ENCODE measurements at places on chromosomes 4 and X.
A peak's percentile ranks its signal among the peaks of the same experiment; 100 is the strongest.

DNA sequence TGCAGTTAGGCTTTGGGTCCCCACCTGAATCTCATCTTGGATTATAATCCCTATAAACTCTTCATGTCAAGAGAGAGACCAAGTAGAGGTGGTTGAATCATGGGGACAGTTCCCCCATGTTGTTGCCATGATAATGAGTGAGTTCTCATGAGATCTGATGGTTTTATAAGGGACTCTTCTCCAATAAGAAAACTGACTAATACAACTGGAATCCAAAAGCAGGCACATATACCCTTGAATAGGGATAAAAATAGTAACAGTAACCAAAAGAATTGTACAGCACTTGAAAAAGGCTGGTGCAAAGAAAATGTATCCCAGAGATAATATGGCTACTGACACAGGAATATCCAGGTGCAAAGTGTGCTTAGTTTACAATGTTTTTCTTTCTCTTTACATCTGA is 351.5 kb upstream of the MAD2L1 start:
- no peak for DNase-seq

- DNase-seq: no peak
These were observed 18.6 kb downstream of the MAP3K15 start for GRCh38 chrX:19496711-19497110.

DNA sequence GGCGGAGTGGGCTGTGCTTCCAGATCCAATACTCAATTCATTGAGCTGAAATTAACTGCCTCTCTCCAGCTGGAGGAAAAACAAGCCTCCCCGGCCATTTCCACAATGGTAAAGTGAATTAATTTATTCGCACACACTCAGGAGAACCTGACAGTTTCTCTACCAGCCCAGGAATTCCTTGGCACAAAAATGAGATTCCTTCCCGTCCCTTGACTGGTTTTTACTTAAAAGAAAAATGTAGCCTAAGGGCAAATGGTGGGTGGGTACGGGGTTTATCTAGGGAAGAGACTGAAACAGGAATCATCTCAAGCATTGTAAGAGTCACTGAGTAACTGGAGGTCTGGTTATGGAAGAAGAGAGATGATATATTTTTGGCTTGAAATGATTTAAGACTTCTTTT is 102.7 kb downstream of the VCX3A start:
- DNase-seq: no peak

DNA sequence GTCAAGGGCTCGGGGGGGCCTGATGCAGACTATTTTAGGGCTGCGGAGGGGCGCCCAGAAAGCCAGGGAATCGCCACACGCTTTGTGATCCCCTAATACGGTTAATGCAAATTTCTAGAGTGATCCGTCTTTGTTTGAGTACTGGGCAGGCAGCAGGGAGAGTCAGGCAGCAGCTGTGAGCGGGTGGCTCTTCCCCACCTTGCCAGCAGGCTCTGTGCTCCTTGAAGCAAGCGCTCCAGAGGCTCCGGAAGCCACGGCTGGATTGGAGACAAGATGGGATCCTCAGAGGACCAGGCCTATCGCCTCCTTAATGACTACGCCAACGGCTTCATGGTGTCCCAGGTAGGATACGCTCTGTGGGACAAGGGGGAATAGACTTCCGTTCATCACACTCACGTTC is at the start of gene ASMT:
Gene ASMT (plus strand): TSS at position 133 of the 400 bp plus-strand sequence. CDS start 141 bp downstream, at position 274.
- no peak for DNase-seq

DNA sequence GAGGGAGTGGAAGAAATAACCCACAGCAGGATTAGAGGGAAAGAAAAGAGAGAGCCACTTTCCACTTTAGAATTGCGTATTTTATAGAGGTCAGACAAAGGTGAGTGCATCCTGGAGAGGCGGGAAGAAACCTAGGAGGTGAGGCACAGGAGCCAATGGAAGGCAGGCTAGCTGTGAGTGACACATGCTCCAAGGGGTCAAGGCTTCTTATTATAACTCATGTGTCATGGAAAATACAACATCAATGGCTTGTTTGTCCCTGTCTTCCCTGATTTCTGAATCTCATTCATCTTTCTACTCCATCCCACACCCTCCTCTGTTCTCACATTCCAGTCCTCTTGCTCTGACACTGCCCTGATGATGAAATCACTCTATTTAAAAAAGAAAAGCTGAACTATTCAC is 14.4 kb downstream of the ANXA3 start:
- no peak for DNase-seq

DNA sequence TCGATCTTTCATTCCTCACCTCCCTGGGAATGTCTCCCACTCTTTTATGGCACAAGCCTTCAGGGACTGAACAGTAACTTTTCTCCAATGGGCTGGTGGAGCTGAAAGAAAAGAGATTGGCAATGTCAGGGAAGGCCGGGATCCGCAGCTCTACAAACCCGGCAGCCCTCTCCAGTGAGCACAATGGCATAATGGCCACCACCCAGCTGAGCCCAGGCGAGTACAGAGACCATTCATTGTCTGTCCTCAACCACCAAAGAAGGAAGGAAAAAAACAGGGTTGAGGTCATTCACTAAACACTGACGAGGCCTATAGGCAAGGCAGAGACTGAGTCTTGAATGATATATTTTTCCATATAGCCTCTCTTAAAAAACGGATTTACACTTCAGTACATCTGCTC is 3.6 kb downstream of the GEMIN8 start:
- no peak for DNase-seq

GRCh38 chr4:29079260-29079659 is 1640.9 kb upstream of the PCDH7 start:
- DNase-seq: no peak

- DNase-seq: no peak
These were observed 91.4 kb downstream of the STK32B start for GRCh38 chr4:5142726-5143125.

DNA sequence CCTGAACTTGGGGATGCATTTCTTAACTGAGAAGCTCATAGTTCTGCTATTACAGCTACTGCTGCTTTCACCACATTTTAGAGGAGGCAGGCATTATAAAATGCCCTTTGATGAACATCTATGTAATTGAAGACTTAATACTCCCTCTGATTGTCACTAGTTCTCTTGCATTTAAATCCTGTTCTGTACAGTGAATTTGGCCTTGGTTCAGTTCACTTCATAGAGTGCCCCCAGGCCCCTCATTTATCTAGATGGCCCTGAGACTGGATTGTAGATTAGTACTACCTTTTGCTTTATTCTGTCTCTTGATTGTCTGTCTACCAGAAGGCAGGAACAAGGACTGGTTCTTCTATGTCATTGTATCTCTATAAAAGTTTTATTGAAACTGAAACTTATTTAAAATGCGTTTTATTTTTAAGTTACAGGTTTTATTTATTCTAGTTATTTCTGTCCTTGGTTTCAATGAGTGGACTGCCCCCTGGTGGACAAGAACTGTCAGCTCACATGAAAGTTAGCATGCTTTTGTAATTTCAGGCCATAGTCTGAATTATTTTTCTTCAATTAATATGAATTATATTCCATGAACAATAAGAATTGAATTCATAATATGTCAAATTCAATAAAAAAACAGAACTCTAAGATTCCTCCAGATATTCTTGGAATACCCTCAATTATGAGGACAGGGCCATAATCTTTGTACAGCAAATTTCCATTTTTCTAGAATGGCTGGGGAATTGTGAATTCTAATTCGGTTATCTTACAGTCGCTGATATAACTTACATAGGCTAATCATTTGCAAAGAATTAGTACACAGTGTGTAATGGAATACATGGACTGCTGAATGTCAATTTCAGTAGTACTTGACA is 47.2 kb upstream of the TMEM33 start:
- peak; percentile 13 for DNase-seq

DNA sequence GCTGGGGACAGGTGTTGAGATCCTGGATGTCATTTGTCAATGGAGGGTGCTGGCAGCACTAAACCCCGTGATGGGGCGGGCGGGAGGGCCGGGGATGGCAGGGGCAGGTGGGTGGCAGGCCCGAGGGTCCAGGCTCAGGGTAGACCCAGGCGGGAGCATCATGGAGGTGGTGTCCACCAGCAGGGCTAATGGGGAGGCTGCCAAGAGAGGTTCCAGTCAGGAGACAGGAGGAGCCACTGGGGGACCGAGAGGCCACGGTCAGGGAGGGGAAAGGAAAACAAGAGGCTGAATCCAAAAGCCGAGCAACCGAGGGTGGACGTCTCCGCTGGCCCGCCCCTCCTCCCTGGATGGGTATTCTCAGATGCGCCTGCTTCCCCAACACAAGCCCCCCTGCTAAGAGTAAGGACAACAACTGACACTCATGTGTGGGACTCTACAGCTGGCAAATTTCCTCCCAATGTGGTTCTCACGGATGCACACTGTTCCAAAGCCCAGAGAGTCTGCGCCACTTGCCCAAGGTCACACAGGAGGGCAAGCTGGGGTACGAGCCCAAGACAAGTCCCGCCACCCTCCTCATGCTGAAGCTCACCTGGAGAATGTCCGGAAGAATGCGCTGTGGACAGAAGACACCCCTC is 132.0 kb downstream of the CPZ start:
- no peak for DNase-seq

DNA sequence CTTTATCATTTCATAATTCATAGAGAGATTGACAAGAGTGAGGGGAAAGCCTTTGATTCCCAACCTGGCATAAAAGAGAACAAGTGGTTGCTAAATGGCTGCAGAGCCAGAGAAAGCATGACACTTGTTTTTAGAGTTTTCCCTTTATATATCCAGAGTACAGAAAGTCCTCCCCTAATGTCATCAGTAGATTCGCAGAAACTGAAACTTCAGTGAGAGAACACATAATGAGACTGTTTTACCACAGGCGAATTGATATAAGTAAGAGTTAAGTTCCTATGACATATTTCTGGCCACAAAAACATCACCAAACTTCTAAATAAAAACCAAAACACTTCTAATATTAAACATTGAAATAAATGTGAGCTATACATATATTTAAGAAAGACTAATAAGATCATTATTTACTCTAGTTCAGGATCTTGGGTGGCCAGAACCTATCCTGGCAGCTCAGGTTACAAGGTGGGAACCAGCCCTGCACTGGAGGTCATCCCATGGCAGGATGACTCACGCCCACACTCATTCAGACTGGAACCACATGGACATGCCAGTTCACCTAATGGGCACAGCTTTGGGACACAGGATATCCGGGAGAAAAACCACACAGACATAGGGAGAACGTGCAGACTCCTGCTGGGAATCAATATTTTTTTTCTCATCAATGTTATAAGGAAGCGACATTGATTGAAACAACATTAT is 35.5 kb downstream of the NWD2 start:
- DNase-seq: no peak

DNA sequence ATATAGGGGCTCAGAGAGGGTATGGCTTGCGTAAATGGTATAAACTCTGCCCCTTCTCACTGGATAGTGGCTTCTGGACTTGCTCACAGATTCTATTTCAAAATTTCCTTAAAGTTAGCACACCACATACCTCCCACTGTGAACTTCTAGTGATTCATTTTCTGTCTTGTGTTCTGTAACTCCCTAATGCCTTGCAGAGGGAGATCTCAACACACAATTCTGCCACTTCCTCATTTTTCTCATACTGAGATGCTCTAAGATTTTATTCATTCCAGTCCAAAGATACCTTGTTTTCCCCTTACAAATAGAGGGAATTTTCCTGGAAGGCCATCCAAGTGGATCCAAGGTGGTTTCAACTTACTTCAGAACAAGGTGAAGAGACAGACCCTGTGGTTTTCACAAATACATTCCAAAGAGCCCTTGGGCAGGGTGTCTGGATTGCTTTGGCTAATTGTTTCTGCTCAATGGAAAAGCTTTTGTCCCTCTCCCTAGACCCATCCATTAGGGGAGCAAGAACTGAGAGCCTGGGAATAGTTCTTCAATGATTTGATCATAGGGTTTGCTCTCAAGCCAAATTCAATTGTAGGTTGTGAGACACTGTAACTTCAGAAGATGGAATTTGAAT is 52.1 kb upstream of the CAPN6 start:
- DNase-seq: no peak
